ENCODE measurements at places on chromosomes 3 and 15.

DNA sequence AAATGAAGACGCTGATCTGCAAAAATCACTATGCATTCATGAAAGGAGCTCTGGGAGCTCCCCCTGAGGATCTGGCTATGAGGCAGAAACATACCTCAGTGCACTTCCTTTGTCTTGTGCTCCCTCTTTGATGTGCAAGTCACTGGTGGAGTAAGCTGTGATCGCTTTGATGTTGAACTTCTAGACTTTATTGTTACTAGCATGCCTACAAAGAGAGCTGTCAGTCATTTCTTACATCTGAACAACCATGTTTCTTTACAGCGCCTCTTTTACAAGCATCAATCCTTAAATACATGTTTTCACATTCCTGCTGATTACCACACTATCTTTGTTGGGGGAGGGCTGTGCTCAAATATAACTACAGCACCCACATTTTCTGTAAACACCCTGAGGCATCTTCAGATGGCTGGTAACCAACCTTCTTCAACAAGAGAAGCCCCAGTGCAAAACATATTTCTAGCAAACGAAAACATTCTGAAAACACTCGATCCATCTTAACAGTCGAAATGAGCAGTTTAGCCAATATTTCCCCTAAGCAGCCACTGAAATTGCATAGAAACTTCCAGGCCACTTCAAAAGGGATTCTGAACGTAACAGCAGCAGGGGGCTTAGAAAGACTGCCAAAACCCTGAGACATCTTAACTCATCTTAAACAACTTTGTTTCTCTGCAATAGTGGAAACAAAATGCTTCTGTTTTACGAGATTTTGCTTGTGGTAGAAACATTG is 101.9 kb upstream of the ICE2 start:
- no peak for DNase-seq

DNA sequence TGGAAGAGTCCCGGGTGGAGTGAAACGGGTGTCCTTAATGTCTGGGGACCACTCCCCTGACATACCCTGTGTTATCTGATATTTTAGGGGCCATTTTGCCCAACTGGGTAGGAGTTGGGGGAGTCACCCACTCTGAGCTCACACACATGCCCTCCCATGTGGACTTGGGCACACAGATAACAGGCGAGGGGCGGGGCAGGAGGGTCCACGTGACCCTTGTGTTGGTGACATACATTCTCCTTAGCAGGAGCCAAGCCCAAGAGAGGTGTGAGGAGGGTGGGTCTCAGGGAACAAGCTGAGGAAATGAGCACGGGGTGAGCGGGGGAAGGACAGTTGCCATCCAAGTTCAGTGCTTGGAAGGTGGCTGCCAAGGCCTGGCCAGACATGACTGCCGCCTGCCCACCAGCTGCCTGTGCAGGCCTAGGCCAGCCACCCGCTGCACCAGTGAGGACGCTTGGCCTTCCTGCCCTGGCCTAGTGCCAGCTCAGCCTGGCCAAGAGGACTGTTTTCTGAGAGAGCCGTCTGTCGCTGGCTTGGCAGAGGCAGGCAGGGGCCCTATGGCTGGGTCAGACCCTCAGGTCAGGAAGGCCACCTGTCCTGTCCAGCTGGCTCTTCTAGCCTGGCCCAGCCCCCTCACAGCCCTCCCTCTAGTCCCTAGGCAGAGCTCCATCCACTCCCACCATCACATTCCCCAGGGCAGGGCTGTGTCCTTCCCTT is 31.3 kb upstream of the TMEM115 start:
- DNase-seq: no peak

GRCh38 chr15:74723754-74724334 is 1.5 kb downstream of the CYP1A1 start:
- peak; percentile 8 for DNase-seq

DNA sequence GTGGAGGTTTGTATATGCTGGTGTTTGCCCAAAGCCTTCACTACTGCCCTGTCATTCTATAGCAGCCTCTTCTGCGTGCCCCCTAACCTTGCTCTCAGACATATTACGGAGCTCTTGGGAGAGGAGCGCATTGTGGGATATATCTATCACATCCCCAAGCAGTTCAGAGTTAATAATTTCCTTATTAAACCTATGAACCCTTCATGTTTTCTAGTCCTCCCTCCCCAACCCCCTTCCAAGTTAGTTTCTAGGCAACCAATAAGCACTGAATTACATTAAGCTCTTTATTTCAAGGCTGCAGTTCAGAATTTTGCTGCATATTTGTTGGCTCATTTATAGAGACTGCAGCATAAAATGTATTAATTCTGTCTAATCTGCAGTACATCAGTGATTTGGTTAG is 57.3 kb upstream of the GRM7 start:
- DNase-seq: no peak
